ENCODE measurements at places on chromosomes 16 and 17.

- no peak for DNase-seq
Observed at GRCh38 chr16:84096447-84097005, 20.2 kb downstream of the MBTPS1 start.

DNA sequence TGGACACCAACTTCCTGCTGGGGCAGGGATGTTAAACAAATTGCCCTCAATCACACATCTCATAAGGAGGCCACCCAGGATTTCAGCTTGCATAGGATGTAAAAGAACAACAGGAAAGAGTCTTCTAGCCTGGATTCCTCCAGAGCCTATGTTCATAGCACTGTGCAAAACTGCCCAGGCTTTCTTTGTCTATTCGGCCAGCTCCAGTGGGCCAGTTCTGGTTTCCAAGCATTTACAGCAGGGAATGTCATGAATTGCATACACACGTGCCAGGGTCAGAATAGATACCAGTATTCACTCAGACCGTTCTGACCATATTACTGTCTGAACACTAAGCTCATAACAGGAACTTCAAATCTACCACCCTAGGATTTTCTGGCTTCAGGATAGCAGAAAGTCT is 273.2 kb downstream of the CDH8 start:
- DNase-seq, result no peak

- no peak for DNase-seq
Observed at GRCh38 chr16:72226136-72226535, 54.2 kb upstream of the PMFBP1 start.

- no peak for DNase-seq
Observed at GRCh38 chr16:67865318-67865717, 7.5 kb upstream of the EDC4 start.

GRCh38 chr17:28335959-28336871 is 654 bp downstream of the TNFAIP1 start:
- DNase-seq, result no peak

DNA sequence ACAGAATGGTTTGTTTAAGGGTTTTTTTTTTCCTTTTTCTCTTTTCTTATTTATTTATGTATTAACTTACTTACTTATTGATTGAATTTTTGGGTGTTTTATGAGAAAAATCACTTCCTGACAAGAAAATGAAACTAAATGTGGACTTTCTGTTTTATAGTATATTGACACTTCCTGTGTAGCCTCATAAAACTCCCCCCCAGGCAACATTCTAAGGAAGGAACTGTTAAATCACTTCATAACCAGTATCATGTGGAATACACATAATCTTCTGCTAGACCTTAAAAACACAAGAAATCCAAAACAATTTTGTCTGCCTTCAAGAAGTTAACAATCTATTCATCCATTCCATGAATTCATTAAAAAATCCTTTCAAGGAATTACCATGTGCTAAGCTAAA is 164.1 kb upstream of the TOM1L1 start:
- DNase-seq, result no peak

- peak; percentile 68 for DNase-seq
Observed at GRCh38 chr16:55832773-55833691, at the start of gene CES1. CES1 (minus strand) TSS chr16:55833096; CDS start chr16:55833055, 41 bp downstream.
